ENCODE measurements at places on chromosomes 11 and 22. TPM values are rescaled to one million over a fixed set of nuclear protein-coding genes. Genes with fewer than 3 reads are reported as not detected.

GRCh38 chr11:70688142-70688541, 289.8 kb downstream of the CTTN start:
- DNase-seq = no peak

DNA sequence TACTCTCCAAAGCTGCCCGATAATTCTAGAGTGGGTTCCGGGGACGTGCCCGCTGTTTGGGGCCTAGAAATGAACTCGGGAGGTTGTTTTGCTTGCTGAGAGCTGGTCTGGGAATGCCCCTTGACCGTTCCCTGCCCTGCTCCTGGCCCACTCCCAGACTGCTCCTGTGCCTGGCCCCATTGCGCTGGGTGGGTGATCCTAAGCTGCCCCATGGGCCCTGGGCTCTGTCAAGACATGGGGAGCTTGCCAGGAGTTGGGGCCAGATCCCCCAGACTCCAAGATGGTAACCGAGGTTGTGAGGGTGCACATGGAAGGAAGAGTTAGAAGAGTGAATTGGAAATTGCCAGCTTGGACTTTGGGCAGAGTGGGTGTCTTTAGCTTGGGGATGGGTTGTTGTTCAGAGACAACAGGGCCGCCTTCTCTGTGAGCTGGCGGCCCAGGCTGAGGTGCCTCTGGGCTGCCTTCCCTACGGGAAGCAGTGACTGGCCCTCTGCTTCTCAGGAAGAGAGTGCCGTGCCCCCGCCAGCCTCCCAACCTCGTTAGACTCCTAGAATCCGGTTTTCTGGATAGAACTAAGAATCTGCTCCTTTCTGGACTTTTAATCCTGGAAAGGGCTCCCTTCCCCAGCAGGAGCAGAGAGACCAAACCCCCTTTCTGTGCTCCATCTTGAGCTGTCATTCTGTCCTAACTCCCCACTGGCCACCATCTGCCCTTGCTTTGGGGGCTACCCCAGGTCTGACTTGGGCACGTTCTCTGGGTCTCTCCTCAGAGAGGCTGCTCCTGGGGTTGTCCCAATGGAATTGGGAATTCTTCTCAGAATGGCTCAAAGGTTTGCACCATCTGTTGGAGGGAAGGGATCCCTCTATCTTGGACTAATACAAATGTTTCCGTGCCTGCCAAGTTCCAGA, 1.8 kb downstream of the ST3GAL4 start:
- peak; percentile 44 for DNase-seq

DNA sequence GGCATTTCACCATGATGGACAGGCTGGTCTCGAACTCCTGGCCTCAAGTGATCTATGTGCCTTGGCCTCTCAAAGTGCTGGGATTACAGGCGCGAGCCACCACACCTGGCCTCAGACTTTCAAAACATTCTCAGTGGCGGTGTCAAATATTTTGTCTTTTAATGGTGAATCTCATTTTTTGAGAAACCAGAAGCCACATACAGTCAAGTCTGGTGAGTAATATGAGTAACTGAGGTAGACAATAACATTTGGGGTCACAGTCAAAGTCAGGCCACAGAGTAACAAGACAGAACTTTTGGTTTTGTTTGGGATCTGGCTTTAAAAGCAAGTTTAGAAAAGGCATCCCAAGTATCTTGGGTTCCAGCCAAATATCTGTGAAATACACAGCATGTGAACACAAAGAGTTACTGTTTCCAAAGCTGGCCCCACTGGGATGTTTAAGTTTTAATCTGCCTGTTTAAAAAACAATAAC, 5.6 kb upstream of the TMA7B start:
- no peak for DNase-seq

DNA sequence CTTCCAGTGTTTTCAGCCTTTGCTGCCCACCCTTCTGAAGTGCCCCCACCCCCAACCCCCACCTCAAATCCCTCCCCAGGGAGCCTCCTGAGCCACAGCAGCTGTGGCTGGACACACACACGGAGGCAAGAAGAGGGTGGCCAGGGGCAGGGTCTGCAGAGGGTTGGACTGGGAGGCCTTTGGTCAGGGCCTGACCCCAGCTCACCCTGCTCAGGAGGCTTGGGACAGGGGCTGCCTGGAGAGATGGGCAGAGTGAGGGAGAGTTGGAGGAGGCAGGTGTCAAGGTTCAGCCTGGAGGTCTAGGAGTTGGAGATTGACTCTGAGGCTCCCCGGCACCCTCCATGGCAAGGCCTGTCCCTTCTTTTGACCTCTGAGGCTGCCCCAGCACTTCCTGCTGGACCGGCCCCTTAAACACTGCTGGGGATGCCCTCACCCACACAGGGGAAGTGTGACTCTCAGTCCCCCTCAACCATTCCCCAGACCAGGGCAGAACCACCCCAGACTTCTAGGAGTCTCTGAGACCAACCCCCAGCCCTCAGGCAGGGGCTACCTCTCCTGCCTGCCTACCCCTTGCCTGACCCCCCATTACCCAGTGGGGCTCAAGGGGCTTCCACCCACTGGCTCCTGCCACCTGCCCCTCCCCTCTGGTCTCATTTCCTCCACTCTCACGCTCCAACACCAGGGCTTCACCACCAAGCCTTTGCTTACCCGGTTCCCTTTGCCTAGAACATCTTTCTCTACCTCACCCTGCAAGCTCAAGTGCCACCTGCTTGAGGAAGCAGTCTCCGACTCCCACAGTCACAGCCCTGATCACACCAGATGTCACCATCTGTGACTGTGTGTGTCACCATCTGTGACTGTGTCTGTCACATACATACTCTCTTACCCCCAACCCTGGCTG, 8.6 kb downstream of the ARAP1 start:
- no peak for DNase-seq

DNA sequence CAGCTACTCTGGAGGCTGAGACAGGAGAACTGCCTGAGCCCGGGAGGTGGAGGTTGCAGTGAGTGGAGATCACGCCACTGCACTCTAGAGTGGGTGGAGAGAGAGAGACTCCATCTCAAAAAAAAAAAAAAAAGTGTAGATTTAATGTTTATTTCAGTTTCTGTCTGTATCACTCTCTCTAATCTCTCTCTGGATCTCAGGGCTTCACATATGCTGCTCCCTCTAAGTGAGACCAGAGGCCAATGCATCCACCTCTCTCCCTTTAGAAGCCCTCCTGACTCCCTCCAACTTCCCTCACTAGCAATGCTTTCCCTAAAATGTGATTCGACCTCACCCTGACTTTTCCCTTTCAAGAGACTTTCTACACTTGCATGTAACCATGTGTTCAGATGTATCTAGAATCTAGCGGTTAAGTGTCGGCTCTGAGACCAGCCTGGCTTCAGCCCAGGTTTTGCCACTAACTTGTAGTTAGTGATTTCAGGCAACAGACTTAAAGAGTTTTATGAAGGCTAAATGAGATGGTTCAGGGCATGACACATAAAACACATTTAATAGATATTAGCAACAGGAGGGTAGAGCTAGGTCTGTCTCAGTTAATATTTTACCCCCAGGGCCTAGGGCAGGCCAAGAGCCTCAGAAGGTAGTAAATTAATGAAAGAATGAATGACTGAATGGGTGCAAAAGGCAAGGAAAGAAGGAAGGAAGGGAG, 364.3 kb downstream of the LARGE1 start:
- no peak for DNase-seq

GRCh38 chr22:41772645-41773044, 27.8 kb upstream of the CCDC134 start:
- DNase-seq = no peak

GRCh38 chr11:2812371-2812991, 73.1 kb downstream of the CDKN1C start:
- peak; percentile 63 for DNase-seq

GRCh38 chr11:34345991-34346480, 11.8 kb downstream of the ABTB2 start:
- peak; percentile 83 for DNase-seq

- peak; percentile 33 for DNase-seq
These were observed 14.5 kb downstream of the ART5 start for GRCh38 chr11:3627291-3627690.

DNA sequence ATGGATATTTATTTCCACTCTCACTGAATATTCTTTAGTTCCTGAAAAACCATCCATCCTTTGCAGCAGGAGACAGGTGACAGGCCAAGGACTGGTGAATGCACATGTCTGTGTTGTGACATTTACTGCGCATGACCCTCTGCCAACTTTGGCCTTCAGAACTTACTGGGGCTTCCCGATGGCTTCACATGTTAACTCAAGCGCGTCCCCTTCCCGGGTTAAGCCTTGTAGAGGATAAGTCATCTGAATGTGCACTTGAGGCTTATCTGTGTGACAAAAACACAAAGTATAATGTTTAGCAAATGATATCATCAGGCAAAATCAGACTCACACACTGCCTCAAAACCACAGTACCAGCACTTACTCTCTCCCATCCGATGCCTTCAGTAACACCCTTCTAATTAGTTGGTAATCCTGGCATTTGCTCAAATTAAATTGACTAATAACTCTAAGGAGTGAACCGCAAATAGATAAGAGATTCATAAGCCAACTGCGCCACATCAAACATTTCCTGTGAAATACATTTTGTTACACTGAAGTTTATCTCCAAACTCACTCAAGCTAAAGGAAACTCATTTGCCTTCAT, 286.4 kb downstream of the CADM1 start:
- DNase-seq = no peak

- no peak for DNase-seq
These were observed 101.1 kb upstream of the GALNT18 start for GRCh38 chr11:11722861-11723260.

DNA sequence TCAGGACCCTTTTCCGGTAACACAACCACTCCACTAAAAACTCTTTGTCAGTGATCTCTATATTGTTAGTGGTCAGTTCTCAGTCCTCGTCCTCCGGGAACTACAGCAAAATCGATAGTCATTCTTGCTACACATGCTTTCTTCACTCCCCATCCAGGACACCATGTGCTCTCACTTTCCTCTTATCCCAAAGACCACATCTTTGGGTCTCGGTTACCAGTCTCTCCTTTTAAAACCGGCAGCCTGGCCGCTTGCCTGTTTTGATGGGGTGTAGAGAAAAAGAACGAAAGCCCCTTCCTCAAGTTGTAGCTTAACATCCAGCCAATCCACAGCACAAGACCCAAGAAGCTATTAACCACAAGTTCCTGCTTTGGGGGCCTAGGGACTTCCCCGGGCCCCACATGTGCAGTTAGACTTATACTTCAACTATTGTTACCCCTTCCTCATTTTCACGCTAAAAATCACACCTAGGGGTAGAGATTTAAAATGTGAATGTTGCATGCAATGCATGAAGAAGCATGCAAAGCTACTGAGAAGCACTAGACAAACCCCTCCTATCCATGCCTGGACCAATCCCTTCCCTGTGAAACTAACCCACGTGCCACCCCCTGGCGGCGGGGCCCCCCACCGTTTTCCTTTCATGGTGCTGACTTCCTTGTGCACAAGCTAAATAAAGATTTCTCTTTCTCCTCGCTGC, 1.5 kb upstream of the TOLLIP start:
- DNase-seq = no peak

GRCh38 chr11:94279996-94280395, 24.4 kb upstream of the IZUMO1R start:
- DNase-seq = no peak

DNA sequence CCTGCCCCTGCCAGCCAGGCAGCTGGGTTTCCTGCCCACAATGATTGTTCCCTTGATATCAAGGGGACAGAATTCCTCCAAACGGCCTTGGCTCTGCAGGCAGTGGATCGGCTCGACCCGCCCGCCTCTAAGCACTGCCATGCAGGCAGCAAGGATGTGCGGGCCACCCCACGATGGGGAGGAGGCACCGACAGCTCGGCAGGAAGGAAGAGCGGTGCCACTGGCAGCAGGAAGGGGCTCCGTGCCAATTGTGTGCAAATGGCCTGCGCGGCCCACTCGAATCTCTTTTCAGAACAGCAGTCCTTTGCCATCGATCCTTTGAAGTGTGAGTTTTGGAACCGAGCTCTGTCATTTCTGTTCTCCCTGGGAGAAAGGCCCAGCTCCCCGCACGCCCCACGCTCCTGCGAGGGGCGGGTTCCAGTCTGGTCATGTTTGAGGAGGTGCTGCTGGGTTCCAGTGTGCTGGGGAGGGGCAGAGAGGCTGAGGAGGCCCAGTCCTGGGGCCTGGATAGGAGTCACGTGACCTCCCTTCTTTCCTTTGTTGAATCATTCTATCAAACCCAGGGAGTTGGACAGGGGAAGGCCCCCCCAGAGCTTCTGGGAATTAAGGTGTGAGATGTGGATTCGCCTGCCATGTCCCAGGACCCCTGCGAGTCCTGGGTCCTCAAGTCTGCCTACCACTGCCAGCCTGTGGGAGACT, 406.0 kb downstream of the CTTN start:
- DNase-seq = no peak

DNA sequence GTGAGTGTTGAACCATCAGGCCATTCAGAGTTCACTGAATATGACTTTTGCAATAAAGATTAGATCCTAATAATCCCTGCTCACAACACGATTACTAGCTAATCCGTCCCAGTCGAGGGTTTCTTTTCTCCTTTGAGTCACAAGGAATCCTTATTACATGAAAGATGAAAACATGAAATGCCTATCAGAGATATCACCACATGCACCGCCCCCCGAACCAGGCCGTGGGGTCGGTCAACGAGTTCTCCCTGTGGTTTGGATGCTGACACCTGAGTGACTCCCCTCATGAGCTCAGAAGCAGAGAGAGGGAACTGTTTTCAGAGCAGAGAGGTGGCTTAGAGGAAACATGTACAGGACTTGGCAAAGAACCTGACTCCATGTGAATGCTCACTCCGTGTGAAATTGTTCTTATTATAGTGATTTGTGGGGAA, 263.3 kb downstream of the ETS1 start:
- no peak for DNase-seq

GRCh38 chr11:121282886-121283502, 9.6 kb upstream of the SC5D start:
- DNase-seq = no peak

- no peak for DNase-seq
These were observed 265.3 kb downstream of the TBC1D22A start for GRCh38 chr22:47027766-47028165.

DNA sequence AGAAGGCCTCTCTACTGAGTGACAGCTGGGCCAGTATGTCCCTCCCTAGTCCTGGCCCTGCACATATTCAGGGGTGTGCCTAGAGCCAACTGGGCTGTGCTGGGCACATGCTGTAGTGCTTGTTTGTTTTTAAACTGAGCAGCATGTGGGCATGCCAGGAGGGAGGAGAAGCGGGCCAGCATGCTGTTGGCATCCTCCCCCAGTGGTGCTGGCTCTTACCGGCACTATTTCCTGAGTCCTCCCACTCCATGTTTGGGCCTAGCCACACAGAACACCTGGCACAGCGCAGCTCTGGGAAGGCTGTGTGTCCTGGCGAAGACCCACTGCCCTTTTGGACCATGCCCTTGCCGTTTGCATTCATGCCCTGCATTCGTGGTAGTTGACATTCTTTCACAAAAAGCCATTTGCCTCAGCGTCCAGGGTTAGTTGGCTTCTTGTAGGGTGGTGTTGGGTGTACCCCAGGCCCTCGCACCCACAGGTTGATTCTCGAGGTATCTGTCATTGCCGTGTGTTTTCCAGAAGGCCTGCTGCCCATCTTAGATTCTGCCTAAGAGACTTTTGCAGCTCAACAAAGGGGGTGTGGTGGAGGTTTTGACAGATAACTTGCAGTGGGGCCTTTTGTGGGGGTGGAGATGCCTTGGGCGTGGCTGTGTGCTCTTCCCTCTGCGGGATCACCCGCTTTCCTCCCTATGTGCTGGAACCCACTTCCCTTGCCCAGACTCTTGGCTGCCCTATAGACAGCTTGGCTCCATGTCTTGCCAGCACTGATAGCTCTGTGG, 13.6 kb downstream of the DGCR8 start:
- peak; percentile 78 for DNase-seq

The TRIM77 gene
- not detected for polyA plus RNA-seq

The RIN1 gene
- polyA plus RNA-seq = 13.3 TPM

The SLC5A12 gene
- polyA plus RNA-seq = 1.1 TPM

The ANKRD42 gene
- 3.8 TPM for polyA plus RNA-seq

The OTOG gene
- polyA plus RNA-seq = not detected

The CACNA1I gene
- polyA plus RNA-seq = not detected

The OR9Q2 gene
- not detected for polyA plus RNA-seq

The SLC25A18 gene
- polyA plus RNA-seq = 0.18 TPM

The CHRNA10 gene
- polyA plus RNA-seq = 1.5 TPM

The CFAP68 gene
- polyA plus RNA-seq = 22.0 TPM

The SPI1 gene
- 37.8 TPM for polyA plus RNA-seq
